Astrocyte of the spinal cord (primary cell): ENCODE measurements at places on chromosomes 5 and 9.
A peak's percentile ranks its signal among the peaks of the same experiment; 100 is the strongest.

DNA sequence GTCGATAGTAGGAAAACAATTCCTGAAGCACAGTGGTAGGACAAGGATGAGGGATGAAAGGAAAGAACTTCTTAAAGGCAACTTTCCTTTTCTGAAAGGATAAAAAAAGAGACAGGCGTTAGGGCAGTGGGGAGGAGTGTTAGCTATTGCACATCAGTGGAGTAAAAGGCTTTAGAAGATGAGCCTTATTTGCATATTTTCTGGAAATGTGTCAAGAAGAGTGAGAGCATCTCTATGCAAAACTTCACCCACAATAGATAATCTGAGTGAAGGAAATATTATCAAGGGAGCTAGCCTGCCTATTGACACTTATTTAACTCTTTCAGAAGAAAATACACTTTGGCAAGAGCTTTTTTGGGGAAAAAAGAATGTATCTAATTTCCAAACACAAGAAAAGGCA lies 151.6 kb downstream of the MACIR start:
- DNase-seq = no peak

DNA sequence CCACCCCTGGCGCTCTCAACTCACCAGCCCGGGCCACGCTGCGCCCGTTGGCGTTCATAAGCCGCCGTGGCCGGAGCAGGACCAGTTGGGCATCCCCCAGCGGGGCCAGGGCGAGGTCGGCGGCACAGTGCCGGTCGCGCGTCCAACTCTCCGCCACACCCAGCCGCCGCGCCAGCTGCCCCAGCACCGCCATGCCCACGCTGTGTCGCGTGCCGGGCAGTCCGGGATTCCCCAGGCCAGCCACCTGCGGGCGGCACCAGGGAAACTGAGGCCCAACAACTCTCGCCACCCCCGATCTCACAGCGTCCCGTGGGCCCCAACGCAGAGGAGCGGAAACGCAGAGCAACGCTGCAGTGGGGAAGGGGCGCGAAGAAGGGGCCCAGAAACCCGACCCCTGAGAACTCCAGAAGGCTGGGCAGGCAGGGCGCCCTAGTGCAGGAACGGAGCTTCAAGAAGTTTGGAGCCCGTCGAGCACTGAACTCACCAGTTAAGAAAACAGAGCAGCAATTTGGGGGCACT lies 453 bp downstream of the PTRH1 start:
- DNase-seq = no peak

DNA sequence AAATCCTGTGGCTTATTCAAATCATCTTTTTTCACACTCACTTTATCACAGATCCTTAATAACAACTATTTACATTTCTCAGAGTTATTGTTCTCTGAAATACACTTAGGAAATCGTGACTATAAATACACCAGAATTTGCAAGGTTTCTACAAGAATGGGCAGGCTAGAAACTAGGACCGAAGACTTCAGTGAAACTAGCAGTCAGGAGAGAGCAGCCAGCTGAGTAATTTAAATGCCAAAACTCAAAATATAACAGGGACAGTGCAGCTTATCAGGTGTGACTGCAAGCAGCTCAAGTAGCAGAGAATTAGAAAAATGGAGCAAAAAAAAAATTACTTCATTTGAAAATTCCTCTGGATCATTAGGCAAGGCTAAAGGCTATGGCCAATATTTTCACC lies 719.3 kb upstream of the ZNF608 start:
- no peak for DNase-seq

DNA sequence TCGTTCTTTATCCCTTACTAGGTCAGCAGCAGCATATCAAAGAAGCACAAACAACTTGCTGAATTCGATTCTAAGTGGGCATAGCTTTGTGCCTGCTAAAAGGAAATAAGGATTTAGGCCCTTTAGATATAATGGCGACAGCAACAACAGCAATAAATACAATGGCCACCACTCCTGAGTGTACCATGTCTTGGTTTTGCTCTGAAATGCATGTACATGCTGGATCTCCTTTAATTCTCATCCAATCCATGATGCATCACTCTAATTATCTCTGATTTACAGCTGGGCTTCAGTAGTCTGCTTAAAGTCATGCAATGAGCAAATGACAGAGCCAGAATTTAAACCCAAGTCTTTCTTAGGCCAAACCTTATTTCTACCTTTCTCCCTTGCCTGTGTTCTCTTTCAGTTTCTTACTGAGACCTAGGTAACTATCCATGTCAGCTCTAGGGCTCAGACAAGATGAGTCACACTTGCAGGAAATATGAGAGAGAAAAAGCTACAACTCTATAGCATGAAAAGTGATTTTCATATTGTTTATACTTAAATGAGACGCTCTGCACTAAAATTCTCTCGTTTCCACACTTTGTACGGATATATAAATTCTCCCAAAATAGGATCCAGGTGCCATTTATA lies 111.8 kb downstream of the HMHB1 start:
- DNase-seq = peak; percentile 58

DNA sequence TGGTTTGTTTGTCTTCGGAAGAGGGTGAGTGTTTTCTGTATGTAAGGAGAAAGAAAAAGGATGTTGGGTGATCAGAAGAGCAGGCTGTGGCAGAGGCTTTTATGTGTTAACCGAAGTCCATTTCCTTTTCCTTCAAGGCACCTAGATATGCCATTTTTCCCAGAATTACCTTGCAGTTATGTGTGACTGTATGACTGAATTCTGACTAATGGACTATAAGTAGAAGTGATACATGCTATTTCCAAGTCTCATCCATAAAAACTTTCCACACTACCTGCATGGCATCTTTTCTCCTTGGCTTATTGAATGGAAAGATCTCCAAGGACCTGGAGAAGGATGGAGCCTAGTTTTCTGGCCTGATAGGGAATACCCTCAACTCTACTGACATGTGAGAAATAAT lies 10.6 kb upstream of the NDUFS4 start:
- DNase-seq = no peak

DNA sequence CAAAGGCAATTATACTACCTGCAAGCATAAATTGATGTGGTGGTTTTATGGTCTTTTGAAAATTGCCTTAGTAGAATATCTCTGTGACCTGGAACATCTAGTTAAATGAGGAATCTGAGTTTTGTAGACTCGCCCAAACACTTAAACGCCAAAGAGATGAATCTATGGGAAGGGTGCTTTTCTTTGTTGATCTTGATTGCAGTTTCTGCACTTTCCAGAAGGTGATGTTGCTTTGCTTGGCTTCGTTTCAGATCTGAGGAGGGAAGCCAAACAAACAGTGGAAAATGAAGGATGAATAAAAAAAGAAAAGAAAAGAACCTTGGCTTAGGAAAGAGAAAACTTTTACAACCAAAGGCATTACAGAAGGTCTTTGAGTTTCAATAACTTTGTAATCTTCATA lies 1021.2 kb downstream of the NR2F1-AS1 start:
- peak; percentile 86 for DNase-seq

GRCh38 chr5:178377583-178378270 lies 145.1 kb upstream of the PHYKPL start:
- no peak for DNase-seq

DNA sequence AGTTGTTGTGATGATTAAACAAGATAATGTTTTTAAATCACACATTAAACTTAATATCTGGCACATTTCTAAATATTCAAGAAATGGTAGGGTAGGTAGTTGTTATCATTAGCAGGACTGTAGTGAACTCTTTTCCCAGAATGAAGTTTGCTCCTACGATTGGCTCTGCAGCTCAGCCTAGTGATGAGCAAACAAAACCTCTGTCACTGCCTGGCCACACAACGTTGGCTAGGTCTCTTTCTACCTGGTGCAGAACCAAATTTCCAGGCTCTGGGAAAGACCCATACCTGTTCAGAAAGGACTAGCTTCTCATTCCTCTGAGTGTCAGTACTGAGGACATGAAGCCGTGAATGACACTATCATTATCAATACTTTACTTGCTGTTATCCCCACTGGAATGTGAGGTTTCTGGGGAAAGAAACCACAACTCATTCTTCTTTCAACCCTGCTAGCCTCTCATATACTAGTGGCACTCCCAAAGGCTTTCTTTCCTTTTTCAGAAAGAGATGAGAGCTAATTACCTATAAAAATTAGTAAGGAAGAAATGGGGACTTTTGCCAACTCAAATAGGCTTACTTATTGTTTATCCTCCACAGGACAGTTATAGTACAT lies 219.3 kb upstream of the TRIM32 start:
- no peak for DNase-seq

- peak; percentile 67 for DNase-seq
Measured at GRCh38 chr9:4238522-4238921, 61.3 kb downstream of the GLIS3 start.

- peak; percentile 14 for DNase-seq
Measured at GRCh38 chr9:28155067-28155466, 581.8 kb upstream of the C9orf72 start.

GRCh38 chr9:123421801-123422455 lies 65.9 kb downstream of the CRB2 start:
- DNase-seq = no peak
